ENCODE measurements at places on chromosomes 11 and 22.

- DNase-seq = no peak
Measured at GRCh38 chr11:13134066-13134465, 125.0 kb downstream of the RASSF10 start.

- no peak for DNase-seq
Measured at GRCh38 chr22:49163258-49163959, 664.3 kb downstream of the BRD1 start.

DNA sequence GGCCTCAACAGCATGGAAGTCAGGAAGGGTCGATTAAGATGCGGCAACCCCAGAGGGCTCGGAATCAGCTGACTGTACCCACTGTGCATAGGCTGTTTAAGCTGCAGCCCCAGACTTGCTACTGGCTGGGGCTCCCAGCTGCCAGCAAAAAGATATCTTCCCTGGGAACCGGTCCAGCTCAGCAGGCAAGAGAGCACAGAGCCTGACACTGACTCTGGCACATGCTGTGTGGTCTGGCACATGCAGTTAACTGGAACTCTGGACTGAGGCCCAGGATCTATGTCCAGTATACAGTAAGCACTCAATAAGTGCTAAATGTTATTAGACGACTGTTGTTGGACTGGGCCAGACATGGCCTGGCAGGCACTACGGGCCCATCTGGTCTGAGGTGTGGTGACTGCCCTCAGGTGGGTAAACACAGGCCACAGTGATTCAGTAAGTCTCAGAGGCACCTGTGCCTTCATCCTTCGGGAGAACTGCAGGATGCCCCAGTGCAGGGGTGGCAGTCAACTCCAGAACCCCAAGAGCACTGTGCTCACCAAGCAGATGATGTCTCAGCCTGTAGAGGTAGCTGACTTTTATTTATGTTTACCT, 87.6 kb downstream of the LARGE1 start:
- no peak for DNase-seq

- no peak for DNase-seq
Measured at GRCh38 chr11:131593301-131593700, 222.9 kb downstream of the NTM start.

DNA sequence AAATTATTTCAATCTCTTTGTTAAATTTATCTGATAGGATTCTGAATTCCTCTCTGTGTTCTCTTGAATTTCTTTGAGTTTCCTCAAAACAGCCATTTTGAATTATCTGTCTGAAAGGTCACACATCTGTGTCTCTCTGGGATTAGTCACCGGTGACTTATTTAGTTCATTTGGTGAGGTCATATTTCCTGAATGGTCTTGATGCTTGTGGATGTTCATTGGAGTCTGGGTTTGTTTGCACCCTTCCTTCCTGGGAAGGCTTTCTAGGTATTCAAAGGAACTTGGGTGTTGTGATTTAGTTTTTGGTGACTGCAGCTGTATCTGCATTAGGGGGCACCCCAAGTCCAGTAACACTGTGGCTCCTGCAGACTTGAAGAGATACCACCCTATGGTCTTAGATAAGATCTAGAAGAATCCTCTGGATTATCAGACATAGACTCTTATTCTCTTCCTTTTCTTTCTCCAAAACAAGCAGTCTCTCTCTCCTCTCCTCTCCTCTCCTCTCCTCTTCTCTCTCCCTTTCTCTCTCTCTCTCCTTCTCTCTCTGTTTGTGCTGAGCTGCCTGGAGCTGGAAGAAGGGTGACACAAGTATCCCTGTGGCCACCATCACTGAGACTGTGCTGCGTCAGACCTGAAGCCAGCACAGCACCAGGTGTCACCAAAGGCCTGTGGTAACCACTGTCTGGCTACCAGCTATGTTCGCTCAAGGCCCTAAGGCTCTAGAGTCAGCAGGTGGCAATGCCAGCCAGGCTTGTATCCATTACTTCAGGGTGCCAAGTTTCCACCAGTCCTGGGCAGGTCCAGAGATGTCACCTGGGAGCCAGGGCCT, 3.3 kb upstream of the HEPN1 start:
- no peak for DNase-seq

- no peak for DNase-seq
Measured at GRCh38 chr22:30876915-30877553, 91.5 kb downstream of the MORC2 start.

DNA sequence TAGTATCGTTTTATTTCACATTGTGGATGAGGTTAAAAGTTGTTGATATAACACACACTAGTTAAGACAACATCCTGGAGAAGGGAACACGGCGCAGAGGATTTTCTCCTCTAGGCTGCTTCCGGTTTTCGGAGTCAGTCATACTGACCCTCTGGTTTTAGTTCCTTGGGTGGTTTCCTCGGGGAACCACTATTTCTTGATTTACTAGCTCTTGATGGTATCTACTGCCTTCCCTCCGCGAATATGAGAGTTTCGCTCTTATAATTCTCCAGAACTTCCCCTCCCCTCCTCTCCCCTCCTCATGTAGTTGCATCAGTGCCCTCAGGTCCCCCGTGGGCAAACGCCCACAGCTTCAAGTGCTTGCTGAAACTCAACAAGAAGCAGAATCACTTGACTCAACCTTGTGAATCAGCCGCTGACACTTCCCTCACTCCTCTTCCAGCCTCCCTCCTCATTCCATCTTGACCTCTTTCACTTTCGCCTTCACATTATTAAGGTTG, 15.9 kb upstream of the APOBEC3A start:
- no peak for DNase-seq

DNA sequence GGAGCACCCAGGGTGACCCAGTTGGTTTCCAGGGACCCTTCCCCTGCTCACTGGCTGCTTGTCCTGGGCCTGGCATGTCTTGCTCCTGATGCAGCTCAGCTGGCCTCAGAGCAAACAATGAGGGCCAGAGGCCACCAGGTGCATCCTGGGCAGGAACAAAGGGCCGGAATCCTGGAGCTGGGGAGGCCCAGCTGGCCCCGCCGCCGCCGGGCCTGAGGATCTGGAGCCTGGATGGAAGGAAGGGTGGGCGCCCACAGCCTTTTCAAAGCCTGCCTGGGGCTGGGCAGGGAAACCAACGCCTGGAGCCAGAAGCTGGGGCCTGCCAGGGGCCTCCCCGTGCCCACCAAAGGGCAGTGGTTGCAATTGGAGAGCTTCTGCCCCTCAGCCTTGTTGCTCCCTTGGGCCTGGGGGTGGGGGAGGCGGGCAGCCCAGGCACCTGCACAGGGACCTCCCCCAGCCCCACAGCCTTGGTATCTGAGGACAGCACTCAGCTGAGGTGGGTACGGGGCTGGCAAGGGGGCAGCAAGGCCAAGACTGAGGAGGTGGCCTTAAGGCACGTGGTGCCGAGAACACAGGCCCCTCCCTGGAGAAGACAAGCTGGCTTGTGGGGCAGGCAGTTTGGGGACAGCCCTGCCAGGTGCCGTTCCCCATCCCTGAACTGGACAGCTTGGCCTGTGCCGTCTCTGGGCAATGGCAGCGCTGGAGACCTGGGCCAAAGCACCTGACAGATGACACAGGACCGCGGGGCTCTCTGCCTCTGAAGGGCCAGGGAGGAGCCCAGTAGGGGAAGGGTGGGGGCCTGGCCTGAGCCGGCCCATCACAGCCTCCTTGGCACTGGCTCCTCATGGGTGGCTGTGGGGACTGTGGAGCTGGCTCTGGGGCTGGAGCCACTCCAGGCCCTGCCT, 7.1 kb upstream of the ADORA2A start:
- no peak for DNase-seq

DNA sequence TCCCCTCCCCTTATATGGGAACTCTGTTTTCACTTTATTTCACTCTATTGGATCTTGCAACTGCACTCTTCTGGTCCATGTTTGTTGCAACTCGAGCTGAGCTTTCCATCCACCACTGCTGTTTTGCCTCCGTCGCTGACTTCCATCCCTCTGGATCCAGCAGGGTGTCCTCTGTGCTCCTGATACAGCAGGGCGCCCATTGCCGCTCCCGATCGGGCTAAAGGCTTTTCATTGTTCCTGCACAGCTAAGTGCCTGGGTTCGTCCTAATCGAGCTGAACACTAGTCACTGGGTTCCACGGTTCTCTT, 11.1 kb upstream of the CCDC117 start:
- DNase-seq = no peak

DNA sequence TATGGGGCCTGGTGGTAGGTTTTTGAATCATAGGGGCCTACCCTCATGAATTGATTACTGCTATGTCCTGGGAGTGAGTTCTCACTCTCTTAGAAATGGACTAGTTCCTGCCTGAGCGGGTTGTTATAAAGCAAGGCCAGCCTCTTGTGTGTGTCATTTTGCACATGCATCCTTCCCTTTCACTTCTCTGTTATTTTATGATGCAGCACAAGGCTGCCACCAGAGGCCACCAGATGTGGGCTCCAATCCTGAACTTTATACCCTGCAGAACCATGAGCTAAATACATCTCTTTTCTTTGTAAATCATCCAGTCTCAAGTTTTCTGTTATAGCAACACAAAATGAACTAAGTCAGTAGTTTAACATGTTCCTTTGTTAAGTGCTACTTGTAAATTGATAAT, 251.4 kb downstream of the BLID start:
- no peak for DNase-seq

- peak; percentile 41 for DNase-seq
Measured at GRCh38 chr11:48172818-48173609, 43.6 kb upstream of the OR4B1 start.

DNA sequence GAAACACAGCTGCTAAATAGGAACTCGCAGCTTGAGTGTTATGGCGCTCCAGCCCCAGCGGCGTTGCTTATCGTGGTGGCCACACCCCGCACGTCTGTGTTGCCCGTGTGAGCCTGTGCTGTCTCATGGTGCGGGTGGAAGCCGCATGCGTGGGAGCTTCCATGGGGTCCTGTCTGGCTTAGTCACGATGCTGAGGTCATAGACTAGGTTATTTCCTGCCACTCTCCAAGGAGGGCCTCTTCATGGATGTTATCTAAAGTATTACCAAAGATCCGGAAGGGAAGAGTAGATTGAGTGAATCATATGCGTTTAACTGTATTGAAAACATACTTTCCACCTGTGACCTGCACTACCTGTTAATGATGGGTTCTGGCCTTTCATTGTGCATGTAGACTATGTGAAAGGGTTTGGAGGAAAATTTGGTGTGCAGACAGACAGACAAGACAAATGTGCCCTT, 21.7 kb downstream of the CTTN start:
- no peak for DNase-seq

All from activated CD8-positive, alpha-beta memory T cell treated with anti-CD3 and anti-CD28 coated beads for 1 hour (primary cell).